ENCODE measurements at places on chromosomes 6 and 20.

- H3K27me3 ChIP-seq = no peaks in the 10 kb centered on the region
- no peak overlapping the region for H3K27ac ChIP-seq
- H3K36me3 ChIP-seq = no peaks in the 10 kb centered on the region
- H3K4me1 ChIP-seq = no peaks in the 10 kb centered on the region
- DNase-seq = no peak
- no peak overlapping the region for H3K4me3 ChIP-seq
Measured at GRCh38 chr6:114315831-114316595, 26.8 kb downstream of the HS3ST5 start.

GRCh38 chr6:90135667-90136066, 161.0 kb downstream of the BACH2 start:
- H3K4me3 ChIP-seq = no peak overlapping the region
- DNase-seq = no peak
- no peaks in the 10 kb centered on the region for H3K27me3 ChIP-seq

DNA sequence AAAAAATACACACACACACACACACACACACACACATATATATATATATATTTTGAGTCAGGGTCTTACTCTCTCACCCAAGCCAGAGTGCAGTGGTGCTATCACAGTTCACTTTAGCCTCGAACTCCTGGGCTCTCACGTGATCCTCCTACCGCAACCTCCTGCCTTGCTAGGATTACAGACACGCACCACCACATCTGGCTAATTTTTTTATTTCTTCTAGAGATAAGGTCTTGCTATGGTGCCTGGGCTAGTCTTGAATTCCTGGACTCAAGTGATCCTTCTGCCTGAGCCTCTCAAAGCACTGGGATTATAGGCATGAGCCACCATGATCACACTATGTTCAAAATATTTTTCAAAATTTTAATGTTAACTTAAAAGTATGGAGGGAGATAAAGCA, 43.5 kb downstream of the NUP153 start:
- no peak for DNase-seq
- H3K36me3 ChIP-seq = peaks cover 44% of the 10 kb centered on the region
- no peaks in the 10 kb centered on the region for H3K4me1 ChIP-seq

GRCh38 chr6:112259337-112259675, 4.9 kb upstream of the LAMA4 start:
- H3K4me3 ChIP-seq = no peak overlapping the region
- no peak overlapping the region for H3K27ac ChIP-seq
- H3K36me3 ChIP-seq = no peaks in the 10 kb centered on the region
- no peak for DNase-seq

- no peak overlapping the region for H3K4me3 ChIP-seq
- no peaks in the 10 kb centered on the region for H3K27me3 ChIP-seq
- no peak overlapping the region for H3K27ac ChIP-seq
- no peak for DNase-seq
- peaks cover 66% of the 10 kb centered on the region for H3K36me3 ChIP-seq
Measured at GRCh38 chr20:428658-429200, 20.6 kb downstream of the RBCK1 start.

GRCh38 chr6:99344289-99344688, 5.2 kb downstream of the FAXC start:
- no peak overlapping the region for H3K27ac ChIP-seq
- H3K27me3 ChIP-seq = peaks cover 11% of the 10 kb centered on the region
- H3K4me1 ChIP-seq = no peaks in the 10 kb centered on the region
- H3K4me3 ChIP-seq = no peak overlapping the region

Data from large intestine (tissue), 12 donors.